Renal cortical epithelial cell (primary cell): ENCODE measurements at places on chromosomes 3 and 15. TPM values are rescaled to one million over a fixed set of nuclear protein-coding genes. Genes with fewer than 3 reads are reported as not detected.

The FAM81A gene
- 0.52 and 1.4 TPM in 2 replicates for total RNA-seq

GRCh38 chr3:78985981-78986380 is 781.8 kb downstream of the ROBO1 start:
- no peak for DNase-seq

DNA sequence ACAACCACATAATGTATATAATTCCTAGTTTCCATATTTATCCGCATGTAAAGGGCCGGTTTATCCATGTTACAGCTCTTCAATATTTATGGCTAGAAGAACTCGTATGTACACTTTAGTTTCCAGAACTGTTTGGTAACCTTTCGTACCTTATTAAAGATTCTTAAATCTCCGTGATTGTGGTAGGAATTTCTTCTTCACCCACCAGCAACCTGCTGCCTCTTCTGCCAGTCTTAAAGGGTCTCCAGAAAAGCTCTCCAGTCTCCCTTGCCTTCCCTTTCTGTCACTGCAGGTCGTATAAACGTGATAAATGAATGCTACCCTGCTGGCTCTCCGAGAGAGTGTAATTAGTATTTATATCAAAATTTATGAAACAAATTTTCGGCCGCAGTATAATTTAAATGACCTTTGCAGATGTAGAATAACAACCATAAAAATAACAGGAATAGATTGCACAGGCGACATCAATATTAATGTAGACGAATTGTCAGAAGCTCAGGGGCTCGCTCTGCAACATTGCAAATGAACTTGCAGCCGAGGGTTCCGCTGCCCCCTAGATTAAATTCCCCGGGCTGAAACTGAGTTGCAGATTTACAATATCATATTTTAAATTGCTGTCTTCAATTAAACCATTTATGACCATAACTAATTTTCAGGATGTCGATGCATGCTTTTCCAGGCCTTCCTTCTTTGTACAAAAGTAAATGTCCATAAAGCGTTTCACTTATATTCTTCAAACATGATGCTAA is 5.4 kb downstream of the ZIC1 start:
- no peak for DNase-seq

GRCh38 chr3:32577174-32577573 is 6.5 kb upstream of the DYNC1LI1 start:
- DNase-seq: no peak
